ENCODE measurements at places on chromosomes 2 and 18.
A peak's percentile ranks its signal among the peaks of the same experiment; 100 is the strongest.

DNA sequence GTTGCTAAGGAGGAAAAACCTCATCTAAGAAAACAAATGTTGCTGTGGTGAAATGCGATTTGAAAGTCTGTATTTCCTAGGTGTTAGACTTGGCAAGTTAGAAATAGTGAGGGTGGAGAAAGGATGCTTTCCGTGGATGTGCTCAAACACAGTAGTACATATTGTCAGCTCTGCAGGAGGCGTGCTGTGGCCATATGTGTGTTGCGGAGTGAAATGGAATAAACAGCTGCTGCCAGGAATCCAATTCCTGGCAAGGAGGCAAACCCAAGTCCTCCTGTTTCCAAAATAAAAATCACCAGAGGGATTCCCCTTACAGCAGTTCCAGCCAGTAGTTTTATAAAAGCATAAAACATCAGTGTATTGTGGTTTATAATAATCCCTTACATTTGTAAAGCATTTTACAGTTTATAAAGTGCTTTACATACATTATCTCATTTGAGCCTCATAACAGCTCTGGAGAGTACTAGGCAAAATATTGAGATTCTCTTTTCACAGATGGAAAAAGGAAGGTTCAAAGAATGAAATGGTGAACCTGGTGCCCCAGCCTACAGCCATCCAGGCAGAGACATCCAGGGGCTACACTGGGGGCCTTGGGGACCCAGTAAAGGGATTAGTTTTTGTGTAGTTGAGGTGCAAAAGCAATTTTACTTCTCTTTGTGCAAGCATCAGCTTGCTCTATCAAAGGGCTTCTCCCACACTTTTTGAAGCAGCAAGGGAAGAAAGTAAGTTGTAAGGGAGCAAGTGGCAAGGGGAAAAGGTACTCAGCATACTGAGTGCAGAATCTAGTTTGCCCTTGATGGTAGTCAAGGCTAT is 206.0 kb downstream of the AGPS start:
- peak; percentile 39 for DNase-seq

GRCh38 chr18:74611765-74612164 is 14.1 kb downstream of the ZNF407 start:
- DNase-seq: no peak

DNA sequence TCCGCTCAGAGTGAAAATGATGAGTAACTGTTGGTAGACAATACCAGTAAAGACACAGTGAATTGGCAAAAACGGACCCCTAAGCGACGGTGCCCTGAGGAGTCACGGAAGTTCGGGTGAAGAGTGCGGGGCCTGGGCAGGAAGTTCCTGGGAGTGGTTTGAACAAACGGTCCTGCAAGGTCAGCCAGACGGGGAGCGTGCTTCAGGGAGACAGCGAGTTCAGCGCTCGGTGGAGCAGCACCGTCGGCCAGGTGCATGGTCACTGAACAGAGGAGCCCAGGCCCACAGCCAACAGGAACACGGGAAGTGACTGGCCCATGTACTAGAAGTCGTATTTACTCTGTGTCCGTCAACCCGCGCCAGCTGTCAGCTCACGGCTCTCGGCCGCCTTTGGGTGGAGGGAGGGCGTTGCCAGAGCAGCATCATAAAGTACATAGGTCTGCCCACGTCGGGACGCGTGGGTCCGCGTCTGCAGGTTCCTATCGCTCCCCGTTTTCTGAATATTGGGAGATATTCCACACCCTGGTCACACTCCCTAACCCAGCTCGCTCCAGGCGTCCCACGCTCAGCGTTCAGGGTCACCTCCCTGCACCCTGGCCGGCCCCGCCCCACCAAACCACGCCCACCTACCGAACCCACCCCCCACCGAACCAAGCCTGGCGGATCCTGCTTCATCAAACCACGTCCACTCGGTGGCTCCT is 75.6 kb upstream of the UXS1 start:
- no peak for DNase-seq

- DNase-seq: no peak
These were observed 54.7 kb downstream of the RTN4 start for GRCh38 chr2:54995553-54995952.

- DNase-seq: no peak
These were observed 30.8 kb upstream of the ACYP2 start for GRCh38 chr2:54084600-54084999.

GRCh38 chr2:85327160-85327821 is 498 bp downstream of the TGOLN2 start:
- DNase-seq: peak; percentile 29

GRCh38 chr18:27240383-27240782 is 55.3 kb upstream of the CHST9 start:
- DNase-seq: no peak

DNA sequence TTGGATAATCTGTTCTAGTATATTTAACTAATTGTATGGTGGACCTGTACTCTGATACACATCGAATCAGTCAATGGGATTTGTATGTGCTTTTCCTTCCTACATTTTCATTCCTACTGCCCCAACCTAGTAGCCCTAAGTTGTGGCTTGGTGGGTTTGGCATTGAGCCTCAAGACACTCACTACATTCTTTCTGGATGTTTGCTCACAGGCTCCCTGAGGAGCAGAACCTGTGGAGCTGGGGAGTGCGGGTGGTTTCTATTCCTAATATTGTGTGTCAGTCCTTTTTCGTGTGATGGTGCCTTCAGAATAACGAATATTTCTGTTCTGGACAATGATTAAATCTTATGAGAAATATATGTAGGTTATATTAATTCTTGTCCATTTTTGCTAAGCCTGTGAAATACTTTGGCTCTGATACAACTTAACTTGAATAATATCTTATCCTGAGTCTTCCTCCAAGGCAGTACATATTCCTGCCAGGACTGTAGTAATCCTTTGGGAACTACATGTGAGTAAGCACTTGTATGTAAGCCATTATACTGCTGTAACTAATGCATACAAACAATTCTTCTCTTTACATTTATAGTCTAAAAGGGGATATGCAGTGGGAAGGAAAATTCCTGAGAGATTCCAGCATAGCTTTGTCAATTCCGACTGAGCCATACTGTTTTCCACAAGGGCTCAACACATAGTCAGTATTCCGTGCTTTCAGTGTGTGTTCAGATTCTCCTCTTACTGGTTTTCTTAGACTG is 150.6 kb downstream of the AGPS start:
- DNase-seq: peak; percentile 93

- DNase-seq: no peak
These were observed 121.2 kb upstream of the CTDP1 start for GRCh38 chr18:79558196-79558932.

DNA sequence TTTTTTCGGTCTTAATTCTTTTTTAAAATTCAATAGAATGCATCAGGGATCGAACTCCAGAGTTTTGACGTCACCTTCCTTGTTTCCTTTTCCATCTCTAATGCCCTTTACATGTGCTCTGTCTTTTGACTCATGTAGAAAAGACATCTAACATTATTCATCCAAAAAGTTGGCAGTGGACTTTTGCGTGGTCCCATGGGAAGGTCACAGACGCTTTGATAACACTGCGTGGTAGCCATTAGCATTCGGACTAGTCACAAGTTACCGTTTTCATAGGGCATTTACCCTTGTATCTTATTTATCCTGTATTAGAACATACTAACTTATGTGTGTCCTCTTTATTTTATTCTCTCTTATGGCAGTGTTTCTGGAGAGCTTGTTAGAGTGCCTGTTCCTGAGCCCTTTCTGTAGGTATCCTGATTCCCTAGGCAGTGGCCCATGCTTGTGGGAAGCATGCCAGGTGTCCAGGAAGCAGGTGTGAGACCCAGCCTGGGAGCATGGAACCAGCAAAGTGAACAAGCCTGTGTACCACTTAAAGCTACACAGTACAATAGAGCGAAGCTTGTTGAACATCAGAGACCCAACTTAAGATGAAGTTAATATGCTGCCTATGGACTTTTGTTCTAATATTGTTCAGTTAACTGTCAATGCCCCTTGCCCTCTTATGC is 73.6 kb upstream of the RBM44 start:
- DNase-seq: no peak

- no peak for DNase-seq
These were observed 93.1 kb downstream of the GYPC start for GRCh38 chr2:126748929-126749518.

DNA sequence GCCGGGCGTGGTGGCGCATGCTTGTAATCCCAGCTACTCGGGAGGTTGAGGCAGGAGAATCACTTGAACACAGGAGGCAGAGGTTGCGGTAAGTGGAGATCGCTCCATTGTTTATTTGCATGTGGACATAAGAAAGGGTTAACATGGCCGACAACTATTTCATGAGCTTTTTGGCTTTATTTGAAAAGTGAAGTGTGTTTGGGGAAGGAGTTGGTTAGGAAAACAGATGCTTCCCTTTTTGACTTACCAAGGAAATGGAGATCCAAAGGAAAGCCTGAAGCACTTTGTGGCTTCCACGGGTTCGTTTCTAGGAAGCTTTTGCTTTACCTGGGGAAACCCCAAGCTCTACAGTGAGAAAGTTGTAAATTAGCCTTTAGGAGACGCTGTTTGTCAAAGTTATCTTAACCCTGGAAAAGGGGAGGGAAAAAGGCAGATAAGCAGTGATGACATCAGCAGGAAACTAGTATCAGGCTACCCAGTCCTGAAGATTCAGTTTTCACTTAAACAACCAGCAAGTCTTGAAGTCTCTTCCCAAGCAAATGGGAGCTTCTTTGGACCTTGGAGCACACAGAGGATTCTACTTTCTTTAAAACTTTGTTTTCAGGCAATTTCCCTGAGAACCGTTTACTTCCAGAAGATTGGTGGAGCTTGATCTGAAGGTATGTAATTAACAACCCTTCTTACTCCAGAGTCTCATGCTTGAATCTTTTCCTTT is at the start of gene CASP10:
CASP10 (plus strand) TSS at position 492 of the 715 bp plus-strand sequence. CDS start 2,637 bp downstream, outside the sequence.
- DNase-seq: peak; percentile 31

DNA sequence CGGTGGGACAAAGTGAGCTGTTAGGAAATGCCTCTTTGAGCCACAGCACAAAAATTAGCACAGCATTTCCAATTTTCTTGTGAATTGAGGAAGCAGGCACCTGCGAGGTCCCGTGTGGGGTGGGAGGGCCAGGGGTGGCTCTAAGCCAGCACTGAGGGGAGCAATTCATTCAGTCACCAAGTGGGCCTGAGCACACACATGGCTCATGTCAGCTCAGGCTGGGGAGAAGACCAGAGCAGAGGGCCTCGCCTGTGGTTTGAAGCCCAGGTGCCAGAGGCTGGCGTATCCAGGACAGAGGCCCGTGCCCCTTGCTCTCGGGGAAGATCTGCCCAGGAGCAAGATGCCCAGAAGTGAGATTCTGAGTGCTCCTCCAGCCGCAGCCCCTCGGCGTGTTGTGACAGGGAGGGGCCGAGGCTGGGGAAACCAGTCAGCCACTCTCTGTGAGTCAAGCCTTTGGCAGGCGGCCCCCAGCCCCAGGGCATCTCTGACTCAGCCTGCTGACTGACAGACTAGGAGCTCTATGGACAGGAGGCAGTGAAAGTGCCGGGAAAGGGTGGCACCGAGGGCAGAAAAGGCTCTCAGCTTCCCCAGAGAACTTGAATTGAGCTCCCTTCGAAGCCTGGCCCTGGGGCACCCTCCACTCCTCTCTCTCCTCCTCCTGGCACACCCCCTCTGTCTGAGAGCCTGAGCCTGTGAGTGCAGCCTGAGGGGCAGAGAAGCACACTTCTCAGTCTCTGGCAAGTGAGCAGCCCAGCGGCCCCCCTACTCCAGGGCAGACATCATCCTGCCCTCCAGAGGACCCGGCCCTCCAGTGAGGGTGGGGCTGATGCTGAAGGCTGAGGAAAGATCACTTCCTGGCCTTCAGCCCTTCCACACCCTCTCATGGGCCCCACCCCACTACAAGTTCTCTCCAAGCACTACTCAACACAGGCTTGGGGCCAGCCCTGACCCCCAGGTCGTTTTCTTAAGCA is 32.3 kb downstream of the CYP26B1 start:
- DNase-seq: peak; percentile 93

GRCh38 chr2:181573140-181573736 is 83.7 kb downstream of the CERKL start:
- peak; percentile 20 for DNase-seq

DNA sequence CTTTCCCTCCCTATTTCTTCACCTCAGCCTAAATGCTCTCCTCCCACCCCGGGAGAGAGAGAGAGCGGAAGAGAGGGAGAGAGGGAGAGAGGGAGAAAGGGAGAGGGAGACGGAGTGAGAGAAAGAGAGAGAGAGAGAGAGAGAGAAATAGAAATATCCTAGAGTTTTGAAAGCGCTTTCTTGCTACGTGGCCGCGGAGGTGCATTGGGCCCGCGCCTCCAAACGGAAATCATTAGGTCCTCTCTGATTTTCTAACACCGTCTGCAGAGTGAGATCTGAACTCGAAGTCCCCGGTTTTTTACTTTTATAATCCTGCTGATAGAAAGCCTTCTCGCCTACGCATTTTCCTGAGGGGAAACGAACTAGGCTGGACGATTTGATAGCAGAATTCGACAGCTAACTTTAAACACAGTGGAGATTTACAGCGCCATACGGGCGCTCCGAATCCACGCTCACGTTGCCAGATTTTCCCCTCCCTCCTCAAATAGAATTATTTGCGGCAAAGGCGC is 903 bp upstream of the EVX2 start:
- DNase-seq: no peak

DNA sequence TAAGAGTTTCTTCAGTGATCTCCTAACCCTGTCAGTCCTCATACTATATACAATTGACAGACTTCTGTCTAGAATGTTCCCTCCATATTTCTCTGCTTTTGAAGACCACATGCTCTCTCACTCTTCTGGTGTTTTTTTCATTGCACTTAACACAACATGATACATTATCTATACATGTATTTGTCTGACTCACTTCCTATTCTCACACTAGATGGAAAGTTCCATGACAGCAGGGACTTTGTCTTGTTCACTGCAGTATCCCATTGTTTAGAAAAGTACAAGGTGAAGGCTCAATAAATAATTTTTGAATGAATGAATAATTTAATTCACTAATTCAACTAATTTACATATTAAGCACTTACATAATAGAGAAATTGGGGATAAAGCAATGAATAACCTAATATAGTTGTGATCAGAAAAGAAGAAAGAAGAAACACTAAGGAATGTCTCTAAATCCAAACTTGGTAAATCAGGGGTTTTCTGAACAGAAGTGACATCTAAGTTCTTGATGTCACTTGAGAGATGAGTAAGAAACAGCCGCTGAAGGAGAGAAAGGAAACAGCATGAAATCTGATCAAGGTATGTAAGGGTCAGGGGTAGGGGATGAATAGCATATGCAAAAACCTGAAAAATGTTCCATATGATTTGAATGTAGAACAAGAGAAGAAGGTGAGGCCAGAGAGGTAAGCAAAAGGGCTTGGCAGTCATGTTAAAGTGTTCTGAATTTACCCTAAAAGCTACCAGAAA is 42.4 kb downstream of the MBD2 start:
- DNase-seq: peak; percentile 44

DNA sequence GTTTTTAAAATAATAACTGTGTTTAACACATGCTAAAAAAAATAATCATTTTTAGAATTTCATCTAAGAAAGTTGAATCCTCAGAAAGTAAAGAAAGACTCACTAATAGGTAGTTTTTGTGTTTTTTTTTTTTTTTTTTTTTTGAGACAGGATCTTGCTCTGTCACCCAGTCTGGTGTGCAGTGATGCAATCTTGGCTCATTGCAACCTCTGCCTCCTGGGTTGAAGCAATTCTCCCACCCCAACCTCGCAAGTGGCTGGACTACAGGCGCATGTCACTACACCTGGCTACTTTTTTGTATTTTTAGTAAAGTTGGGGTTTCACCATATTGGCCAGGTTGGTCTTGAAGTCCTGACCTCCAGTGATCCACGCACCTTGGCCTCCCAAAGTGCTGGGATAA is 7.1 kb downstream of the CKAP2L start:
- DNase-seq: no peak

Data from fibroblast of skin of right biceps (primary cell).